ENCODE measurements at places on chromosomes 13 and 19.

DNA sequence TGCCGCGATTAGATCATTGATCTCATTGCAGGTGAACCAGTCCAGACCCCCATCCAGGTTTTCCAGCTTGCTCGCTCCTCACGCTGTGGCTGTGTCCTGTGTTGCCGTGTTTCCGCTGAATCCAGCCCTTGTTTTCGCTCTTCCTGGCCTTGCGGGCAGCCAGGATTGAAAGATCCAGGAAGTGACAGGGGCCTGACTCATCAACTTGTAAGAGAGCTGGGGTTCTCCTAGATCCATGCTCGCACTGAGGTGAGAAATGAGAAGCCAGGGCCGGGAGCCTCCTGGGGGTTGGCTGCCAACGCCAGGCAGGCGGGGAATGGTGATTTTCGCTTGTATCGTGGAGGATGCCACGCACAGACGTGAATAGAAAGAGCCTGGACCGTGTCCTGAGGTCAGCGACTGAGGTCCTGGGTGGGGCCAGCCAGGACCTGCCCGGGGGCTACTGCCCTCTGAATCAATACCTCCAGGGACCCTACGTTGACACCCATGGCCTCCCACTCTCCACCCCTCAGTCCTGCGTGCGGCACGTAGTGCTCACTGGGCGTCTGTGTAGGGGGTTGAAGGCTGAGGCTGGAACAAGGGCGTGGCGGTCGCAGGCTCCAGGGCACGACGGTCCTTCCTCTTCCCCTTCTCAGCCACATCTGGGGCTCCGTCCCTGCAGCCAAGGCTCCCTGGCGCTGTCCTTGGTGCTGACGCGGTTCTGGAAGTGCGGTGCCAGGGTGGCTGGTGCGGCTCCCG lies 7.3 kb upstream of the PTPRH start:
- peak; percentile 39 for DNase-seq

DNA sequence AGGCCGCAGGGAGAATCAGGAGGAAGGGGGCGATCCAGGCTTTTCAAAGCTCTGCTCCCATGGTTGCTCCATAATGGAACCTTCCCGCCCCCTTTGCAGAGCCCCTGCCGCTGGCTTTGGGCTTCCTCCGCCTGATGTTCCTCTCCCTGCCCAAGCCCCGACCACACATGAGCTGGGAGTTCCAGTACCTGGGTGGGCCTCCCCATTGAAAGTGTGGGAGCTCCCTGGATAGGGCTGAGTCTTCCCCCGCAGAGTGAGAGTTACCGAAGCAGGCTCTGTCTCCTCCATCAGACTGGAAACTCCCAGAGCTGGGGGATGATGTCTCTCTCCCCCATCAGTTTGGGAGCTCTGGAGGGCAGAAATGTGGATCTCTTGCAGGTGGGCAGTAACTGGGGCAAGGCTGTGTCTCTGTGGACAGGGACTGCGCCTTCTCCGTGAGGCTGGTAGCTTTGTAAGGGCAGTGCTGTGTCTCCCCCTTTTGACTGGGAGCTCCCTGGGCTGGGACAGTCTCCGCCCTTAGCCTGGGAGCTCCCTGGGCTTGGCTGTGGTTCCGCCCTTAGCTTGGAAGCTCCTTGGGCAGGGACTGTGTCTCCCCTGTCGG lies 722 bp downstream of the DCAF15 start:
- no peak for DNase-seq

- no peak for DNase-seq
Observed at GRCh38 chr13:24215732-24216131, 55.2 kb downstream of the SPATA13 start.

GRCh38 chr19:55546822-55547614 lies 1.7 kb upstream of the SBK3 start:
- DNase-seq, result no peak

DNA sequence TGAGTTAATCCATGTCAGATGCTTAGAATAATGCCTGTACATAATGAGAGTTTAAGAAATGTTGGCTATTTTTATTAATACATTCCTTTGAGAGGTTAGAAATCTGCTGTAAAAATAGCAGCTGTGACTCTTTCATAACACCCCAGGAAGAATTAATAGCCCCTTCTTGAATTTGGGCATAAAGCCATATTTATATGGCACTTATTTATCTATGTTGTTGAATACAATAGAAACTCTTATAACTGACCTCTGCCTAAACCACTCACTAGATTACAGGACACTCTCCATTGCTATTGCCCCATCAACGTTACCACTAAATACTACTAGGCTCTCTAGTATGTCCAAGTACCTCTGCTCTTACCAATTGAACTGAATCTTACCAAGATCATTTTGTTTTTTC lies 16.3 kb downstream of the NEK5 start:
- no peak for DNase-seq

DNA sequence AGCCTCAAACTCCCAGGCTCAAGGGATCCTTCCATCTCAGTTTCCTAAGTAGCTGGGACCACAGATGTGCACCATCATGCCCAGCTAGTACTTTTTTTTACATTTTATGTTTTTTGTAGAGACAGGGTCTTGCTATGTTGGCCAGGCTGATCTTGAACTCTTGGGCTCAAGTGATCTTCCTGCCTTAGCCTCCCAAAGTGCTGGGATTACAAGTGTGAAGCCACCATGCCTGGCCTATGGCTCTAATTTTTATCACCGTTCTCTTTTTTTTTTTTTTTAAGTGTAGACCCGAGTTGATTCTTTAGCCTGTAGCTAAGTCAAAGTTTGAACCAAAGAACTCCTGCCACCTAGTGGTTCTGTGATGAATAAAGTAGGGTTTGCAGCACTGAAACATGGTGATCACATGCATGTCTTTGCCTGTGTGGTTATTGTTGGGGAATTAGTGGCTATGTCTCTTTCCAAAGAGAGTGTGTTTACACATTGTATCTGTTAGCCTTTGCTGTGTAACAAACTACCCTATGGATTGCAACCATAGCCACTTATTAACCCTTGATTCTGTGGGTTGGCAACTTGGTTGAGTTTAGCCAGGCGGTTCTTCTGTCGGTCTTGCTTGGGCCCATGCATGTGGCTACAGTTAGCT lies 11.6 kb downstream of the NFILZ start:
- peak; percentile 49 for DNase-seq

- peak; percentile 97 for DNase-seq
Observed at GRCh38 chr13:40026174-40026585, 370.7 kb downstream of the COG6 start.

DNA sequence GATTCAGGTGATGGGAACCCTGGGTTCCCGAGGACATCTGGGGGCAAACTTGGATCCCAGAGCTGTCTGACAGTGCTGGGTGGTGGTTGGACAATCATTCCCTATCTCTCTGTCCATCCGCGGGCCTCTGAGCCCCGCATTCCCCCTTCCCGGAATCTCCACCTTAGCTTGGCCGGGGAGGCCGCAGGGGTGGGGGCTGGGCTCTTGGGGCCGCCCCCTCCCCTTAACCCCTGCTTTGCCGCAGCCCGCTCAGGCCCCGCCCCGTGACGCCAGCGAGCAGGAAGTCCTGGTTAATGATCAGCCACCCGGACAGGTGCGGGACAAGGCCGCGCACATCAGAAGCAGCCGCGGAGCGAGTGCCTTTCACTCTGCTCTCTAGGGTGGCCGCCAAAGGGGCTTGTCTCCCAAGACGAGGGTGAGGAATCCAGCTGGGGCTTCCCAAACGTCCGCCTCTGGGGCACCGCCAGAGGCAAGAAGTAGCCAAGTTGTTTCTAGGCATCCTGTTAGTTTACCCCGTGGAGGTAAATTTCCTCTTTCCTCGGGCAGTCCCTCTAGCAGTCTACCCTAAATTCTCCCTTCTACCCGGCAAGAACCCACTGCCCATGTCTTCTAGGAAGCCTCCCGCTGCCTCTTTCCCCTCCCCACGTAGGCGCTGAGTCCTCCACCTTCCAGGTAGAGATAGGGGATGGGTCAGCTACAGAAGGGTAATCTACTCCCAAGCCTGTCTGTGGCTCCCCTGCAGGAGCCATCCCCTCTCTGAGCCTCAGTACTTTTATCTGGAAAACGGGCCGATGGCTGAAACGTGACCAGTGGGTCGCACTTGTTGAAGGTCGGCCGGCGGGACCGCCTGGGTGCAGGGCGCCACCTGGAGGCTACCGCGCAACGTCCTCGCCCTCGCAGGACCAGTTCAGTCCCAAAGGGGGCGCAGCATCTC lies 3.0 kb downstream of the IRF2BP1 start:
- DNase-seq, result peak; percentile 96

- no peak for DNase-seq
Observed at GRCh38 chr13:61795580-61795979, 379.9 kb upstream of the PCDH20 start.

DNA sequence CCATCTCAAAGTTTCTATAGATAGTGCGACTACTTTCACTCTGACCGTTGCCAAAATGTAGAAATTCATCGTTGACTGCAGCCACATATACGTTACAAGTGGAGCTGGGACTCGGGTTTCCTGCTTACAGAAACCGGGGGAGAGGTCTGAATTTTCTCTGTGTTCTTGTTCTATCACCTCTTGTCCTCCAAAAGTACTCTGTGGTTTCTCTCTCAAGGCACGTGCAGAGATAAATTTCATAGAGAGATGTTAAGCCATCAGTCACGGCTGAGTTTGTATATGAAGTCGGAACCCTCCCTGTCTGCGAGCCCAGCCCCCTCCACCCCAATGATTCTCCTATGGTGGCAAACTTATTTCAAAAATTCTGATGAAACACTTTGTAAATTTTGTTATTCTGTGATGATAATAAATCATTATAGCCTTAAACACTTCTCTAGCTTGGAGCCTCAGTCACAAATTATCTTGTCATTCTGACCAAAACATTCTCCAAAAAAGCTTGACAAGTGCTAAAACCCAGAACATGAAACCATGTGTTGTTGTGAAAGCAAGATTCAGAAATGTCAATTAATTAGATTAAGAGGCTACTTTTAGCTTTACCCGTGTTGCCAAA lies 87.5 kb downstream of the TSHZ3 start:
- no peak for DNase-seq

DNA sequence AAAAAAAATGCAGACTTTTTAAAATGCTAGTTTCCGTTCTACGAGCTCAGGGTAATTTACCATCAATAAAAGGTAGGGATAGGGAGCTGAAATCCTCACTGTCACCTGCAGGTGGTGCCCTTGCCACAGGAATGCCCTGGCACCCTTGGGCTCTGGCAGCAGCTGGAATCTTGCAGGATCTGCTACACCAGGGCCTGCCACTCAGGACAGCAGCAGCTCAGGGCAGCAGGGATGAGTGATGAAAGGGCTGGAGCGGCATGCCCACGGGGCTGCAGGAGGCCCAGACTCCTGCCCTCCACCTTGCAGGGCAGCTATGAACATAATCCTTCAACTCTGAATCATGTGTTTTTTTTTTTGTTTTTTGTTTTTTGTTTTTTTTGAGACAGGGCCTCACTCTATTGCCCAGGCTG lies 54.0 kb downstream of the GNG7 start:
- peak; percentile 86 for DNase-seq

GRCh38 chr13:45511310-45512097 lies 46.8 kb downstream of the COG3 start:
- DNase-seq, result peak; percentile 73

DNA sequence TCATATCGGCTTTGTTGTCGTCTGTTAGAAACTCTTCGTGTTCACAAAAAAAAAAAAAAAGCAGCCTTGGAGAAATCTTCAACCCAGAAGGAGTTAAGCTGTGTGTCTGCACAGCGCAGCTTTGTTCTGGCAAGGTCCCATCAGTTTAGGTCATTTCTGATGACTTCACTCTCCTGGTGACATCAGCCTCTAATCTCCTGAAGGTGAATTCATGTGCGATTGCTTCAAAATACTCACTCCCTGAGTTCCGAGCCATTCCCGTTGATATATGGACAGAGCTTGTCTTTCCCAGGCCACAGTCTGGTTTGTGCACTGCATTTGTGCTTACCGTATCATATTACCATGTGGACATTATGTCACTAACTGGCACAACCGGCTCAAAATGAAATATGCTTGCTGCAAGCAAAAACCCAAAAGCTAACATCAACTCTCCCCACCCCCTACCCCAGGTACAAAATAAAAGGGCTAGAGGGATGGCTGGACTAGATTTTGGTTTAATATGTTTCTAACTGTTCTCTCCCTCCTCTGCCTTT lies 342.4 kb downstream of the KCNRG start:
- no peak for DNase-seq

GRCh38 chr19:40721936-40722661 lies 5.2 kb downstream of the ITPKC start:
- DNase-seq, result no peak

- no peak for DNase-seq
Observed at GRCh38 chr13:33172911-33173310, 112.6 kb downstream of the STARD13 start.

DNA sequence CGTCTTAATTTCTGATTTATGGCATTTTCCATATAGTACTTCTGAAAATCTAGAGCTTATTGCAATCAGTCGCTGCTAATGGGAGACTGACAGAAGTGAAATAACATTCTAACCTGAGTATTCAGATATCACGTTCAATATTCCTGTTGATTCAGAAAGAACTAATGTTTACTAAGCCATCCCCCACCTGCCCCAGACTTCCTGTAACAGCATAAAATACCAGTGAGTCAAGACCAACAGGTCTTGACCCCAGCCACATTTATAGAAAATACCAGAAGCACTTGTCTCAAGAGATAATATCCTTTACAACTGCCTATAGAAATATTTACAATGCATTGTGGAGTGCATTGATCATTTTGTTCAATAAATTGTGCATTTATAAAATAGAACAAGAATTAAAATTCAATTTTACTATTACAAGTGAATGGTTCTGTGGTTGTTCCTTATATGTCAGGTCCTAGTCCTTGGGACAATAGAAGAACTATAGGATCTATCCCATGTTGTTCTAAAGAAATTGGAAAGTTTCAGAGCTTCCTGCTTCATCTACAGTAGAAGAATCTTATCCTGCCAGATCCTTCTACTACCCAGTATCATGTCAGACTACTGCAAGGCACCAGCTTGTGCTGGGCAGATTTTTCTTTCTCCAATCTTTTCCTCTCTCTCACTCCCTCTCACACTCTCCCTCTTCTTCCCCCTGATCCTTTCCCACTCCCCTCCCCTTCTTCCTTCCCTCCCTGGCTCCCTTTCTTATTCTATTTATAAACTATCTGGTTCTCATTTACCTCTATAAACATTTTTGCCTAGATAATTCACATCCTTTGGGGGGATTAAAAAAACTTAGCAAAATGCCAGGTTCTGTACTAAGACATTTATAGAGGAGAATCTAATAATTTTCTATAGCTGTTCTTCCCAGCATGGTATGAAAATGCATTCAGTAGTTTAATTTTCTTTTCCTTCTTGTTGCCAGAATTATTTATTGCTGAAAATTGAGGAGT lies 629.9 kb downstream of the DIAPH3 start:
- no peak for DNase-seq

DNA sequence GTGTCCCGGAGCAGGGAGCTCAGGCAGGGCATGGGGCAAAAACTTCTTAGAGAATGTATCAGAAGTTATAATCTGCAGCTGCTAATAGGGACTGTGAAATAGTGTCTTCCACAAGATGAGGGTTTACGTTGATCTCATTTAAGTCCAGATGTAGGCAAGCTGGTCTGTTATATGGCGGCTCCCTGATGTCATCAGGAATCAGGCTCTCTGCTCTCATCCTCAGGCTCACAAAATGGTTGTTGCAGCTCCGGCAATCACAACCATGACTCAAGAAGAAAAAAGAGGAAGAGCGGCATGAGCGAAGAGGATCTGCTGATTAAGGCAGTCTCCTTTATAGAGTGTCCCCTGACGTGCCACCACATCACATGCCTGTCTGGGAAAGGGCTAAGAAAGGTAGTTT lies 191.3 kb downstream of the KLF5 start:
- DNase-seq, result no peak

Data from GM12865 (cell line).